Panc1 (cell line): ENCODE measurements at places on chromosomes 6 and 20.

GRCh38 chr6:145247692-145248419 lies 487.5 kb downstream of the EPM2A start:
- no peak for DNase-seq

DNA sequence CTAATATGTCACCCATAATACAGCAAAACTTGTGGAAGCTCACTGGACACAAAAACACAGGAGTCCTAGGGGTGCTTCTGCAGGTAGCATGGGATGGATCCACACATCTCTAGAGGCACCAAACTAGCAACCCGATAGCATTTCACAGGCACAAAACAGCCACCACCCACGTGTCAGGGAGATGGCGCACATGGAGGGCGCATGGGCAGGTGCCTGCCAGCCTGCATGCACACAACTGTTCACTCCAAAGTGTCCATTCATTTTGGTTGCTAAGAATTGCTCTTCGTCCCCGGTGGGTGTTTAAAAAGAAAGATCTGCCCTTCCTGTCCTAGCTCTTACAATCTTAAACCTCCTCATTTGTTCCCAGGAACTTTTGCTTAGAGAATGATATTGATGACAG lies 171.3 kb downstream of the SYNDIG1 start:
- DNase-seq, result no peak

DNA sequence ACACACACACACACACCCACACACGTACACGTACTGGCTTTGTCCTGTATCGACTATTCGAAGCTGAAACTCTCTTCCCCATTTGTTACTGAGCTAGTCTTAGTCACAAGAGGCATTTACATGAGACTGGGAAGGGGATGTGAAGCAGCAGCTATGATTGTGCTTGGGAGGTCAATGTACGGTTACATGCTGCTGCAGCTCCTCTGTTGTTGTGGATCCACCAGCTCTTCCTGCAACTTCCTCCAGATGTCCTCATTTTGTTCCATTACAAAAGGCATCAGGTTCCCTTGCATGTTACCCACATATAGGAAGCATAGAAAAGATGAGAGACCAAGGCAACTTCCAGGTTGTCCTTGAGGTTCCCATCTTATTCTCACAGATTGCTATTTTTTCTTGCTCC lies 612.4 kb upstream of the IMPG1 start:
- no peak for DNase-seq

GRCh38 chr6:97594844-97595243 lies 311.8 kb upstream of the MMS22L start:
- no peak for DNase-seq

GRCh38 chr6:160972111-160972510 lies 19.5 kb upstream of the MAP3K4 start:
- no peak for DNase-seq

DNA sequence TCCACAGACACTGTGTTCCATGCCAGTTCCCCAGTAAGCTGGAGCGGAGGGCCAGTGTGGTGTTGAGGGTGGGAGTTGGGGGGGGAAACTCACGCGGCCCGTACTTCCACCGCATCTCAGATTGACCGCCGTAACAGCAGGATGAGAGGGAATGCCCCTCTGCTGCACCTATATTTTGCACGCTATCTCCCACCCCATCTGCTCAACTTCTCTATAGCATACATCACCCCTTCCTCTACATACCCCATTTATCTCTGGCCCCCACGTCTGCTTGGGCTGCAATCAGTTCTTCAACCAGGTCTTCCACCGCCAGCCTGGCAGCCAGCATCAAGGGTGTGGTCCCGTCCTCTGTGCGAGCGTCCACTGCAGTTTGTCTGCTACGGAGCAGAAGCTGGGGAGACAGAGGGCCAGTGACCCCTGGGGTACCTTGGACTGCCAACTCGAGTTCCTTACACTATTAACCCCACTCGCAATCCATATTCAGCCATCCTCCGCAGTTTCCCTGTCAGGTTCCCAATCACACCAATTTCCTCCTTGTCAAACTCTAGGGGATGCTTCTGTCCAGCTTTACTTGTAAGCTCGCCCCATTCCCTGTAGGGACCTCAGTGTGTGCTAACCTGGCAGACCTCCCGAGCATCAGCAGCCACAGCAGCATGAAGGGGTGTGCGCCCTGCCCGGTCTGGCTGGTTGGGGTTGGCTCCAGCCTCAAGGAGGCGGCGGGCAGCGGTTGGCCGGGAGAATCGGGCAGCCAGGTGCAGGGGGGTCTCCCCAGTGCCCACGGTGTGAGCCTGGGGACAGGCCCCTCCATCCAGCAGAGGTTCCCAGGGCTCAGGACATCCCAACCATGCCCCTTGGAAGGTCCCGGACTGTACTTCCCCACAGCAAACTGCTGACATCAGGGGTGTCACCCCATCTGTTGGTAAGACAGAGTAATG lies 4.5 kb upstream of the GPSM3 start:
- DNase-seq, result no peak
